A549 treated with AZD2906 at 1 μM for 4 hours (cell line): ENCODE measurements at places on chromosomes 12 and 14. TPM values are rescaled to one million over a fixed set of nuclear protein-coding genes. Genes with fewer than 3 reads are reported as not detected.

KRT6A gene
- 10.0 to 14.8 TPM (median 12.1 TPM) in 5 replicates for total RNA-seq

RNASE7 gene
- total RNA-seq = not detected in 5 replicates

DNAI7 gene
- 0.11 to 0.39 TPM (median 0.13 TPM) in 5 replicates for total RNA-seq

AQP6 gene
- not detected in 5 replicates for total RNA-seq

OTX2 gene
- not detected in 5 replicates for total RNA-seq

SLC5A8 gene
- not detected in 5 replicates for total RNA-seq

EGLN3 gene
- total RNA-seq = 4.2 to 5.6 TPM (median 4.7 TPM) in 5 replicates

CLEC4C gene
- total RNA-seq = not detected in 5 replicates

SCARB1 gene
- 113 to 173 TPM (median 162 TPM) in 5 replicates for total RNA-seq
